ENCODE measurements at places on chromosomes 7 and 10.

DNA sequence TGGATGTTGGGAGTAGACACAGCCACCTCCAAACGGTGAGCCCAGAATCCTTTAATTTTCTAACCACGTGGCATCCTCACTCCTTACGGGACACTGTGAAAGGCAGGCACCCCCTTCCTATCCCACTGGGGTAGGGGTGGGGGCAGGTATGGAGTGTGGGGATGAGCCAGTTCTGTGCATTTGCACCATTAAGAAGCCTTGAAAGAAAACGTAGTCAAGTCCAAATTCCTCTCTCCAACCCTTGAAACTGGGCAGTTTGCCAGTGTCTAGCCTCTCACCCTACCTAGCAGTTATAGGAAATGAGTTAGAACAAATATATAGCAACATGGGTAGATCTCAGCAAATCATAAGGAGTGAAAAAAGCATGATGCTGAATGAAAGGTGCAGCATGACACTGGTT is 92.4 kb upstream of the LEP start:
- DNase-seq: no peak

GRCh38 chr10:59857049-59857448 is 49.3 kb downstream of the CCDC6 start:
- DNase-seq: no peak

GRCh38 chr7:153193144-153193595 is 433.6 kb downstream of the ACTR3B start:
- no peak for DNase-seq

GRCh38 chr7:22651036-22651435 is 76.0 kb upstream of the IL6 start:
- no peak for DNase-seq

- no peak for DNase-seq
Measured at GRCh38 chr10:112587729-112588128, 140.7 kb downstream of the VTI1A start.

DNA sequence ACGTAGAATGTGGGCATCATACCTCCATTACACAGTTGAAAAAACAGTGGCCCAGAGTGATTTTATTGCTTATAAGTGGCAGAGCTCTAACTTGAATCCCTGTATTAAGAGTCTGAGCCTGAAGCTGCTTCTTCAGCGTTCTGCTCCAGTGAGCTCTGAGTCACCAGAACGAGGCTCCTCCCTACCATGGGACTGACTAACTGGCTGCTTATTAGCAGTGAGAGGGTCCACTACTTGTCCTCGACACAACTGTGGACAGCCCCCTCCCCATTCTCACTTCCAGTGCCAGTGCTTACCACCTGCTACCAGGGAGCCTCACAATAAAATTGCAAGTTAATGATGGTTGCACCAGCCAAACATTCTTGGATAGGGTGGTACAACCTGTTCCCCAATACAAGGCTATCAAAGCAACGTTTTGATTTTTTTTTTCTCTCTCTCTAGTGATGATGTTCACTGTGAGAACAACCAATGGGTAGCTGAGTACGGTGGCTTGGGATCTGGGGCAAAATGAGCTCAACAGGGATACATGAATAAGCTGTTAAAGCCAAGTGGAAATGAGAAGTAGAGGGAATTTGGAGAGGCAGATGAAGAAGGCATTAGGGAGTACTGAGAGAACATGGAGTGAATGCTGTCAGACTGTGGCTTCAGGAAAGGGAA is 2.7 kb upstream of the NRG3 start:
- no peak for DNase-seq

DNA sequence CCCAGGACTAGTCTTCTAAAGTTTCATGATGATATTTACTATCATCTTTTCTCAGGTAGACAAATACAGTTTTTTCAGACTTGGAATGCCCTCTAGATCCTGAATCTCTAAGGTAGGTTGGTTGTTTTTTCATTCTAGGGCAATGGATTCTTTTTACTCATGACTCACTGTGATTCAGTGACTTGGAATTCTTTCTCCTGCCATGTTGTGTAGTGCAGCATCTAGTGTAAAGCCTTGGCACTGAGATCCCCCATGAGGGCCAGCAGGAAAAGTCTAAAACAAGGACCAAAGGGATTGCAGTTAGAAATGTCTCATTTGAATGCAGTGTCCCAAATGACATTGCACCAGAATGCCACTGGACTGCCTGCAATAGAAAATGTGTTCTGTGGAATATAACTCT is 430.4 kb downstream of the NEBL start:
- DNase-seq: no peak

GRCh38 chr7:41567031-41567730 is 135.7 kb downstream of the INHBA start:
- no peak for DNase-seq

GRCh38 chr10:112370424-112370819 is 3.5 kb upstream of the ACSL5 start:
- no peak for DNase-seq

DNA sequence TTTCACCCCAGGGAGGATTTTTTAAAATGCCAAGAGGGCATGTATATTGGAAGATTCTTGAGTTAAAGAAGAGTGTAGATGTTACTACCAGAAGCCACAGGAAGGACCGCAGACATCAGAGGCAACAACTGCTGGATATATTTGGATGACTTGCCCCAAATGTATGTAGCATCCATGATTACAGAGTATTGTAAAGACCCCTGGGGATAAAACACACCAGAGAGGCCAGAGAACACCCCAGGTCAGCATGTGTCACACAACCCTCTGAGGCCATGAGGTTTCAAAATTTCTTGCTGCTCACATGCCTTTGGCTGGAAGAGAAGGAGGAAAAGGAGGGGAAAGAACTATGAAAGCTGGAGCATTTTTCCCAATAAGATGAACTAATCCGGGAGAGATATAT is 108.0 kb upstream of the LSM8 start:
- no peak for DNase-seq

- DNase-seq: no peak
Measured at GRCh38 chr10:130439766-130440165, 303.6 kb downstream of the GLRX3 start.

DNA sequence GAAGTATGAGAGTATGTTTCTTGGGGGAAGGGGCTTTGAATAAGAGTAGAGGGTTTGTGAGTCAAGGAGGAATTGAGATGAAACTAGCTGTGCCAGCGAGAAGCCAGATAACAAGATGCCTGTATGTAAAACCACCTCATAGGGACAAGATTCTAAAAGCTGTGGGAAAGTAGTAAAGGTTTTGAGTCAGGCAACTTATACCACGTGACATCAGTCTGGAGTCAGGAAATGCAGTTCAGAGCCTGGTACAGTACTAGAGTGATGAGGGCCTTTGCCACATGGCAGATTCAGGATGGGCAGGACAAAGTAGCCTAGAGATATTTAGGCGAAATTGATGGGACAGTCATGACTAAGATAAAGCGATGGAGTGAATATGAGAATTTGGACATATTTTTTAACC is 140.2 kb upstream of the PLXDC2 start:
- no peak for DNase-seq

- no peak for DNase-seq
Measured at GRCh38 chr7:85833066-85833465, 646.2 kb upstream of the SEMA3D start.

GRCh38 chr10:92571649-92572048 is 2.2 kb downstream of the IDE start:
- DNase-seq: no peak

- DNase-seq: no peak
Measured at GRCh38 chr10:124419635-124420034, 912 bp upstream of the OAT start.

GRCh38 chr7:116399819-116400218 is 99.7 kb upstream of the CAV2 start:
- DNase-seq: no peak

DNA sequence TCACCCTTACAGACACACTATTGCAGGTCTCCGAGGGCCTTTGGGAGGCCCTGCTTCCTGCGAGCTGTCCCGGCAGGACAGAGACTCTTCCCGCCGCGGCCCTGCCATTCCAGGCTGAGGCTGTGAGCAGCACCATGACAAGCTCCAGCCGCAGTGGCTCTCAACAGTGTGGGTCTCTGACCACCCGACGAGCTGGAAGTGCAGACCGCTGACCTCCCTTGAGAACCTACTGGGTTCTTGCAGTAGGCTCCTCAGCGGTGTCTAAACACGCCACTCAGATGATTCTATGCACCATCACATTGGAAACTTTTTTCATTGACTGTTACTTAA is 303.4 kb downstream of the WDR37 start:
- no peak for DNase-seq

DNA sequence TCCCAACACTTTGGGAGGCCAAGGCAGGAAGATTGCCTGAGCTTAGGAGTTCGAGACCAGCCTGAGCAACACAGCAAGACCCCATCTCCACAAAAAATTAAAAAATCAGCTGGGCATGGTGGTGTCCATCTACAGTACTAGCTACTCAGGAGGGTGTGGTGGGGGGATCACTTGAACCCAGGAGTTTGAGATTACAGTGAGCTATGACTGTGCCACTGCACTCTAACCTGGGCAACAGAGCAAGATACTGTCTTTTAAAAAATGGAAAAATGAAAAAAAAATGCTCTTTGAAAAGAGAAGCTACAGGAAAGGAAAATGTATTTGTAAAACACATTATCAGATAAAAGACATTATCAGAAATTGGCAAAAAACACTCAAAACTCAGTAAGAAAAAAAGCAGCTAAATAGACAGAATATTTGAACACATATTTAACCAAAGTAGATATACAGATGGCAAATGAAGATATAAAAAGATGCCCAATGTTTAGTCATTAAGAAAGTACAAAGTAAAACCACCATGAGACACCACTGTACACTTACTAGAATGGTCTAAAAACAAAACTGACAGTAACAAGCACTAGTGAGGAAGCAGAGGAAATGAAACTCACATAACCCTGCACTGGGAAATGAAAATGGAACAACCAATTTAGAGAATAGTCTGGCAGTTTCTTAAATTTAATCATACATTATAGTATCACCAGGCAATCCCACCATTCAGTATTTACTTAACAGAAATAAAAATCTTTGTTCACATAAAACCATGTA is 40.5 kb downstream of the NRBF2 start:
- no peak for DNase-seq

DNA sequence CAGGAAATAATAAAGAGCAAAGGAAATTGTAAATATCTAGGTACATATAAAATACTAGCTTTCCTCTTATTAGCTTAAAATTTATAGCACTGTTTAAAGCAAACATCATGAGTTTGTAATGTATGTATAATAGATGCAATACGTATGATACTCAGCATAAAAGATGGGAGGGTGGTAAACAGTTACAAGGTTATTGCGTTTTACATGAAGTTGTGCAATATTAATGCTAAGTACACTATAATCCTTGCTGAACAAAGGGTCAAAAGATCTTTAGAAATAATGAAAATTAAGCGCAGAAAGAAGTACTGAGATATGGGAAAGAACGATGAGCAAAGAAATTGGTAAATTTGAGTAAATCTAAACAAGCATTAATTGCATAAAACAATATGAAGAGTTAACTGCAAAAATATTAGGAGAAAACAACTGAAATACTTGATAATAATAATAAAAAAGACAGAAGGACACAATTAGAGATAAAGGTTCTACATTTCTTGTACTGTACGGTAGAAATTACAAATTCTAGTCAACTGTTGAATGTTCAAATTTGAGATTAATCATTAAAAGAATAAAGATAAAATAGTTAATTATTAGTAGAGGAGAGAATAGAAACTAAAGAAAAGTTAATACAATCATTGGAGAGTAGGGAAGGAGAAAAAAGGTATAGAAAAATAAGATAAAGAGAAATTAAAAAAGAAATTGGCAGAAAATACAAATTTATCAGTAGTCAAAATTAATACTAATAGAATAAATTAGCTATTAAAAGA is 17.9 kb downstream of the C10orf67 start:
- no peak for DNase-seq

DNA sequence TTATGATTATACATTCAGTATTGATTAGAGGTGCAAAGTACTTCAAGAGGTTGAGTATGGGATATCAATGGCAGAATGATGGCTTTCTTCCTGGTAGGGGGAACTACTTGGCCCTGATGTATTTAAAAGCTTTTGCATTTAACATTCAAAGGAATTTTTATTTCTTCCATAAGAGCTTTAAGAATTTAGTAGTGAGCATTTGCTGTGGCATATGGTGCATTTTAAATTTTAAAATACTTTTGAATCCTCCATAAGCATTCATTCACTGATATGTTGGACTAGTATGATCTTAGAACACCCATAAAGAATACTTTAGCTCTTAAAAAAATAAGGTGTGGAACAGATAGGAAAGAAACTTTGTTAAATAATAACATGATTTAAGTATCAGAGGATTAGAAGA is 191.9 kb upstream of the PPP1R3A start:
- DNase-seq: no peak

DNA sequence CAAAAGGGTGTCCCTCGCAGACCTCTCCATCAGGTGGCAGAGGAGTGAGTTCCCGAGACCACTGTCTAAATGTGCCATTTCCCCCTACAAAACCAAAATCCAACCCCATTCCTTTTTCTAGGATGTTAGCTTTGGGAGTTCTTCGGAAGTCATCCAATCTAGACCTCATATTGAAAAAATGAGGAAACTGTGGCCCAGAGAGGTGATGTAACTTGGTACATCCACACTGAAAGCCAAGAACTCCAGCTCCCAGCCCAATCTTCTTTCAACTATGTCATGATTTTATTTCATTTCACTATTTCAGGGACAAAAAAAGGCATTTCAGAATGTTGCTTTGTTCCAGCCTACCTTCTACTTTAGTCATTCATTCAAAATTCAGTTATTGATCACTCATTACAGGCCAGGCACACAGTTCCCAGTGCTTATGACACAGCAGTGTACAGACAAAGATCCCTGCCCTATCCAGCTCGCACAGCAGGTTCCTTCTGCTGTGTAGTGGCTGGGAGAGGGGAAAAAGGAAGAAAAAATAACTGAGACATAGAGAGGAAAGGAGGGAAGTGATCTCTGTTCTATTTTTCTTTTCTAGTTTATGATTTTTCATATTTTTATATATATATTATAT is 35.8 kb downstream of the SCRN1 start:
- no peak for DNase-seq

DNA sequence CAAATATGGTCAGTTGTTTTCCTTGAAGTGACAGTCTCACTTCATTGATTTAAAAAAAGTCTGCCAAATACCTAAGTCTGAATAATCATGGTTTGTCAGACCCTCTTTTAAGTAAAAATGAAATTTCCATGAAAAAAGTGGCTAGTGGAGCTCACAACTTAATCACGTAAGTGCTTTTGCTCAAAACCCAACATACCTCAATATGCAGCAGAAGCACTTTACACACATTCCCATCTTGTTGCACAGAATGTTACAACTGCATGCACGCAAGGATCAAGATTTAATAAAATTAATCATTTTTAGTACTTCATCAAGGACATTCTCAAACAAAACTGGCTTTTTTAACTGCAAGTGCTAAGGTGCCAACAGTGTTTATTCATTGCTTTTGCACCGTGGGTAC is 21.6 kb downstream of the EZH2 start:
- no peak for DNase-seq
